Inflammatory macrophage (primary cell): ENCODE measurements at places on chromosomes 12 and 14.

GRCh38 chr14:28652782-28653181 lies 113.8 kb upstream of the FOXG1 start:
- DNase-seq, result no peak

- DNase-seq, result no peak
These were observed 80.5 kb downstream of the FBXW8 start for GRCh38 chr12:116990971-116991966.

GRCh38 chr14:91273885-91274273 lies 29.4 kb upstream of the GPR68 start:
- DNase-seq, result peak; percentile 74

- no peak for DNase-seq
These were observed 262.6 kb upstream of the SFSWAP start for GRCh38 chr12:131448254-131448795.

DNA sequence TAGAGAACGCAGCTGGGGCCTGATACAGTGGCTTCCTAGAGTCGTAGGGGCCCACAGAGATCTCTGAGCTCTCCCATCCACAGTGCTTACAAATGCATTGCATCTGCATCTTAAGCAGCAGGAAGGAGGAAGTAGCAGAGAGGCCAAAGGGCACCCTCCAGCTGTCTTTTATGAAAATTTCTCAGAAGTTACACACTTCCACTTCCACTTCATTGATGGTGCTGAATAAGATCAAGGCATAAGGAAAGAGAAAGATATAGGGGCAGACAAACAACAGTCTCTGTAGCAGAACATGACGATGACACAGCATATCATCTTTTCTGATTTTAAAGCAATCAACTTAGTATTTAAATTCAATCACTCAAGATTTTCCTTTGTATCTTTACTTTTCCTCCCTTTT lies 51.6 kb upstream of the ABCC9 start:
- DNase-seq, result peak; percentile 39

DNA sequence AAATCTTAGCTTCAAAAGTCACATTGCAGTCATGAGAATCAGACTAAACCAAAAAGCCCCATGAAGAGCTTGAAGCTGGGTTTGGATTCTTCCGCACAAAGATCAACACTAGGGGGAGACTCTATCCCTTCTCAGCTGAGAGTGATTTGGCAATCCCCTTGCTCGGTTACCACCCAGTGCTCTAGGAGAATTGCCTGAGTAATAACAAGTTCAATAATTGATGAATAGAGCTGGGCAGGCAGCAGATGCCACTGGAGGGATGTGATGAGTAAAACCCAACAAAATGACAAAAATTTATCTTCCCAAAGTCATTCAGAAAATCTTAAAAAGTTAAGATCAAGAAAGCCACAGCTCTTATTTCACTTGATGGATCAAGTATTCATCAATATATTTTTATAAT lies 185.6 kb upstream of the ARID2 start:
- DNase-seq, result peak; percentile 86

DNA sequence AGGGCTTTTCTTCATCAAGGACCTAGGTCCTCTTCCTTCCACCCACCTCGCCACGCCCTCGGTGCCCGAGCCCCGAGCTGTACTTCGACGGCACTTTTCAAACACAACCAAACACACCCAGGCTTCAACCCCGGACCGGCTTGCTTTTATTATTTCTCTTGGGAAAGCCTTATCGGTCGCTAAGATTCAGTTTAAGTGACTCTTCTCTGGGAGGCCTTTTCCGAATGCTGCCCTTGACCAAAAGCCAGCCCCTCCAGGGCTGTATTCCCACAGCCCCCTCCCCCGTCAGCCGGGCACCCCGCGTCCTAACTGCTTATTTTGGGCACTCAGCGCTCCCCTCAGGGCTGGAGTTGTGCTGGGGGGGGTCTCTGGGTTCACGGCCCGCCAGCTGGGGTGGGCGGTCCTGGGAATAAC lies 644 bp upstream of the PPP4R4 start:
- peak; percentile 3 for DNase-seq

GRCh38 chr12:83958997-83959396 lies 953.6 kb downstream of the SLC6A15 start:
- DNase-seq, result no peak

DNA sequence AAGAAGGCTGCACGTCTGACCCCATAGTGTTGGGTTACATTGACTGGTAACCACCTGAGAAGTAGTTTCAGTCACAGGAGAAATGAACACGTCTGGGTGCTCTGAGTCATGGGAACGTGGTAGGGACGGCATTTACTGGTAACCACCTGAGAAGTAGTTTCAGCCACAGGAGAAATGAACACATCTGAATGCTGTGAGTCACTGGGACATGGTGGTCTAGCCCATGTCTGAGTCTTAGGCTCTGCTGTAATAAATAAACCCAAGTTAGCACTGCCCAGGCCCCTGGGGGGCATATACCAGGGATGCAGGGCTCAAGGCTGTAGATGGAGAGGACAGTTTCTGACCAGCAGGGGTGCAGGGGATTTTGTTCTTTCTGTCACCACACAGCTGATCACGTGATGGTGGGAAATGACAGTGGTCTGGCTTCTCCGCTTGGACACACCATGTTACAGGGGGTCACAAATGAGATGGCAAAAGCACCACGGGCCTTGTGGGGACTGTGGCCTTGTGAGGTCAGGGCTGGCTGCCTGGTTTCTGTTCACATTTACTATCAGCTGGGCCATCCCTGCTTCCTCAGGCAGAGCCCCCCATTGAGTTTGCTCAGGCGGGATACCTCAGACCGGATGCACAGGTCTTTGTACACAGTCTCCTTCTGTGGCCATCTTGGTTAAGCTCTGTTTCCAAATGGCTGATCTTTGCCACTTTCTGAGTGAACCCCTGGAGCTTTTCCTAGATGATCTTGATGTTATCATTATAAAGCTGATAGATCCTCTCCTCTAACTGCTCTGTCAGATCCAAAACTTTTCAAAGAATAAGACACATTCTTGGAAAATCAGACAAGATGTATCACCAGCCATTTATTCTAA lies 9.8 kb upstream of the C12orf42 start:
- DNase-seq, result no peak

- DNase-seq, result no peak
These were observed 62.4 kb upstream of the PSMA6 start for GRCh38 chr14:35229792-35230089.

DNA sequence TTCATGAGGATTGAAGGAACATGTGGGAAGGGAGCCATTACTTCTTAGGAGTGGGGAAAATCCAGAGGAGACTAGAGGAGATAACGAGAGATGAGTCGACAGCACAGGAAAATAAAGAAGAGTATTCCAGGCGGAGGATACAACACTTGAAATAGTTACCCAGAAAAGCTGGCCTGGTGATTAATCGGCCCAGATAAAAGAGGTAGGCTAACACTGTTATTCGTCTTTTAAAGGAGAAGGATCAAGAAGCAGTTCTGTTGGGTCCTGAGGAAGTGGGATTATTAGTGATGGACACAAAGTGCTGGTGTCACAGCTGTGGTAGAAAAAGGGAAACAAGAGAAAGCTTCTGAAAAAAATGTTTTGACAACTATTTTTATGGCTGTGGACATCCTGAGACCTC lies 425.3 kb downstream of the ZFP36L1 start:
- peak; percentile 37 for DNase-seq

DNA sequence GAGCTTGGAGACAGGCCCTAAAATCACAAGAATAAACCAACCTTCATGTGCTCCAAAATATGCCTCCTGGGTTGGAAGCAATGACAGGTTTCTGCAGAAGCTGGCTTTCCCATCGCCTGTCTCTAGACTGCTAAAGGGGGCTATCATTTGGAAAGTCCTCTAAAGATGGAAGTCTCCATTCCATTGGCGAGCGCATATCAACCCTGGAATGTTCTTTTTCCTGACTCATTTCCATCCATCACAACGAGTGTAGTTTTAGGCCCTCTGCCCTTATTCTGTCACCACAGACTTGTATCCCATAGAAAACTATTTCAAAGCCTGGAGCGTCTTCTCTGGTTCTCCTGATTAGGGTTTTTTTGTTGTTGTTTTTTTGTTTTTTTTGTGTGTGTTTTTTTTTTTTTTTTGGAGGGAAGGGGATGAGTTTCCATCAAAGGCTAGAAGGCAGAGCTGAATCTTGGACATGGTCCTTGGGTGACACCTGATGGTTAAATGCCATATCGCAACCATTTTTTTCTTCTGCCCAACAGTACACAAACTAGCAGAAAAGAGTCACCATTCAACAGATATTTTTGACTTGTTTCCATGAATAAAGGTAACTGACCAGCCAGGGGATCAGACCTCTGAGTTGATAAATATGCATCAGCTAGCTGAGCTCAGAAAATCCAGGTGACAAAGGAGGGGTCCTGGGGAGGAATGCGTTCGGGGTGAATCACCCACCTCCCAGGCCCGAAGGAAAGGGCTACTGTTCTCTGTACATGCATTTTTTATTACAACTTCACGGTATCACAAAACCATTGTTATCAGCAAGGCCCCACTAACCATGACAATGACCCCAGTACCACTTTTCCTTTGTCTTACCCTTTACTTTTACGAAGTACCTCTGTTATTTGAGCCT lies 40.5 kb downstream of the KCNA5 start:
- peak; percentile 64 for DNase-seq

- DNase-seq, result no peak
These were observed 11.4 kb downstream of the MANSC1 start for GRCh38 chr12:12338527-12339168.

- no peak for DNase-seq
These were observed 1443.2 kb upstream of the FLRT2 start for GRCh38 chr14:84086714-84087113.

- no peak for DNase-seq
These were observed 61.1 kb downstream of the NINJ2 start for GRCh38 chr12:601976-602699.

DNA sequence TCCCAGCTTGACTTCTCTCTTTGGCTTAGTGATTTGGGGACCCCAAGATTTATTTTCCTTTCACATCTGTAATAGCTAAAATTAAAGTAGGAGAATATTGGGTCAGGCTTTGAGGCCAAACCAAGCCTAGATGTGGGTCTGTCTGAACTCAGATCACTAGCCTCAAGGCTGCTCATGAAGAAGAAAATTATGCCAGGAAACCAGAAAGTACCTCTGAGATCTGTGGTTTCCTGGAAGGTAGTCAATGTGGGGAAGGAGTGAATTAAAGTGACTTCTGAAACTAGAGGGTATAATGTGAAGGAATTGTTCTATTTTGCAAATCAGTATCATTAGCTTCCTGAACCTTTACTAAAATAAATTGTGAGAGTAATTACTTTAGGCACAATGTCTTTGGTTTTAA lies 13.4 kb upstream of the CLEC12A start:
- no peak for DNase-seq

GRCh38 chr14:77738559-77739250 lies 22.3 kb downstream of the SNW1 start:
- no peak for DNase-seq

- DNase-seq, result no peak
These were observed 406.5 kb downstream of the ADAMTS20 start for GRCh38 chr12:43145481-43145880.

- no peak for DNase-seq
These were observed 10.5 kb downstream of the C12orf75 start for GRCh38 chr12:105341010-105341409.

- no peak for DNase-seq
These were observed 108.7 kb upstream of the OTX2 start for GRCh38 chr14:56918849-56919574.

- DNase-seq, result no peak
These were observed 25.9 kb upstream of the PPFIBP1 start for GRCh38 chr12:27498149-27498548.

- DNase-seq, result no peak
These were observed 9.8 kb upstream of the EXD2 start for GRCh38 chr14:69181491-69181890.

DNA sequence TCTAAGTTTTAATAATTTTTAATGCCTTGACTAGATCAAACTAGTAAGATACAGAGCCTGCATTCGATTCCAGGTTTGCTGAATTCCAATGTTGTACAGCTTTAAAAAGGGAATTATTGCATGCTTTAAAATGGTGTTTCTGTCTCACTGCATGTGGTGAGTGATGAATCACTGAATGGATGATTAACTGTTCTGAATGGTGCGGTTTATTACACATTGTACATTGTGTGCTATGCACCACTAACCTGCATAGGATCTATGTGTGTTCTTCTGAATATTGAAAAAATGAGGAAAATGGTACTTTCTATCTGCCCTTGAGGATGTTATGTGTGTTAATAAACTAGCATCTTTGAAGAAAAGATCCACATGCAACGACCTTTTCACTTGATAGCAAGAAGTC lies 231.7 kb downstream of the NRXN3 start:
- DNase-seq, result no peak

DNA sequence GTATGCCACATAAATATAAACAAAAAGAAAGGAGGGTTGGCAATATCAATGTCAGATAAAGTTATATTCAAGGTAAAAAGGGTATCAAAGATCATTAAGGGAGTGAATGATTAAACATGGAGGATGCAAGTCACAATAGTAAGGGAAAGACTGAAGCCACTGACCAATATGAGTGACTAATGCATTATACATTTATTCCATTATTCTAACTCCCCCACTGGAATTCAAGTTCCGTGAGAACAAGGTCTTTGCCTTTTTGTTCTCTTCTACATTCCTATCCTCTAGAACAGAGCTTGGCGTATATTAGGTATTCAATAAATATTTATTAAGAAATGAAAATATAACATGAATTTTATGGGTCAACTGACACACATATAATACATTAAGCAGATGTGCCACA lies 30.7 kb downstream of the MAP4K5 start:
- DNase-seq, result no peak

- DNase-seq, result no peak
These were observed 35.6 kb upstream of the RBM19 start for GRCh38 chr12:114001511-114002340.

DNA sequence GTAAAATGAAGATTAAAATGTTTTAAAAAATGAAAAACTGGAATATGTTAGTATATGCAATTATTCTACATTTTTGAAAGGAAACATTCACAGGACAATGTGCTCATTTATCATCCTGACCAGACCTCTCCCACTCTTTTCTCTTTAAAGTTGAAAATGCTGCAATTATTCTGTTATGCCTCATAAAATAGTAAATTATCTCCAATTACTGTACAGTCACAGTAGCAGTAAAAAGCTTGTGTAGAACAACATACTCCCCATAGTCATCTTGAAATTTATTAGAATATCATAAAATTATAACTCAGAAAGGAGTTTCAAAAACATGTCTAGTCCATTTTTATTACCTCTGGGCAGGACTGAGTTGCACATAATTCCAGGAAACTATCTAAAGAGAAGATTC lies 250.3 kb downstream of the SYT1 start:
- DNase-seq, result no peak

GRCh38 chr14:104345621-104346462 lies 207.5 kb downstream of the KIF26A start:
- no peak for DNase-seq

DNA sequence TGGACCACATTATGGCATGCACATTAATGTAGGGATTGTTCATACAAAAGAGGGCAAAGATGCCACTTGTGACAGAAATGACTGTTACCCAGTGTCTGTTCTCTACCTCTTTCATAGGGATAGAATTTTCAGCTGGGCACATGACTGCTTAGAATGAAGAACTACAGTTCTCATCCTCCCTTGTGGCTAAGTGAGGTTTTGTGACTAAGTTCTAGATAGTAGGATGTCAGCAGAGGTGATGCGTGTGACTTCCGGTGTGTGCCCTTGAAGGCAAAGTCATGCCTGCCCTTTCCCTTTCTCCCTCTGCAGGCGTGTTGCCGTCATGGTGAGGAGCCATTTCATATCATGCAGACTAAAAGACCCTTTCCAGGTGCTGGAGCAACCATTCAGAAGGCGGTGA lies 99.3 kb downstream of the CACNA1C start:
- no peak for DNase-seq

GRCh38 chr12:42097971-42098370 lies 46.7 kb downstream of the GXYLT1 start:
- peak; percentile 87 for DNase-seq
